Right renal cortex interstitium (tissue), 3 donors: ENCODE measurements at places on chromosomes 4 and X. TPM values are rescaled to one million over a fixed set of nuclear protein-coding genes. Genes with fewer than 3 reads are reported as not detected.

DNA sequence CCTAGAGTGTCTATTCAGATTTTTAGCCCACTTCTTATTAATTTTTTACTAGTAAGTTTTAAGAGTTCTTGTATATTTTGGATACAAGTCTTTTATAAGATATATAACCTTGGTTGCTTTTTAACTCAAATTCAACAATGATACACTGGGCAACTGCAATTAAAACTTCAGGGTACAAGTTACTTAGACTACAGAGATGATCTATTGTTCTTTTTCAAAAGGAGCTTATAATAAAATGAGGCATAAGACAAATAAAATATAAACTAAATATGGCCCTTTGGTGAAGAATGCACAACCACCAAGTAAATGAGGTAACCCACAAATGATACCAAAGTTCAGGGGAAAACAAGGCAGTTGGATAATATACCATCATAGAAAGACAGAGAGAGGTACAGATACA, 37.6 kb upstream of the CXCL6 start:
- DNase-seq = no peak

DNA sequence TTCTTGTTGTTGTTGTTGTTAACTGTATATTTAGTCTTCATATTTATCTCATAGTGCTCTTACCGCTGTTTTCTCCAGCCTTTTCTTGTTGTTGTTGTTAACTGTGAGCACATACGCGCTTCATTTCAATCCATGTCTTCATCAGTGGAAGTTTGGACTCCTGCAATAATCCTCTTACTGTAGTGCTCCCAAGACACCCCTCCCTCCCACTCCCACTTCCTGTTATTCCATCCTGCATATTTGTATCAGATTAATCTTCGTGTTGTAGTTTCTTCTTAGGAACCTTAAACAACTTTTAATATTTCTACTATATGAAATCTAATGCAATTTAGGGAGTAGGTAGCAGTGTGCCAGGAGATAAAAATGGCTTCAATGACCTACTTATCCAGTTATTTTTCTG, 674.8 kb downstream of the RAPGEF2 start:
- DNase-seq = no peak

Gene STATH
- 0.36 TPM for polyA plus RNA-seq

- no peak for DNase-seq
Measured at GRCh38 chr4:183360161-183360919, 38.1 kb upstream of the CLDN24 start.

DNA sequence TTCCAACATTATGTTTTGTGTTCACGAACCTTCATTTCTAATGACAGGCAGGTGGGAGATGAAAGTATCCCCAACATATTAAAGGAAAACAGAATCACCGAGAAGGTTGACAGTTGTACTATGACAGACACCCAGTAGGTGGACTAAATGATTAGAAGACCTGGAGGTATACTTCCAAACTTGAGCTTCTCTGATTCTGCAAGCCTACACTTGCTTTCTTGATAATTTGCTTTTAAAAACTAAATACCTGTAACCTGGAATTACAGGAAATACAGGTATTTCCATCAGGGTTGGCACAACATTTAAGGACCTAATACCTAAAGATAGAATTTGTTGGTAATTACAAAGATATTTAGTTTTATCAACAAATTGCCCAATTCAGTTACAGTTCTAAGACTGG, 43.4 kb downstream of the C4orf51 start:
- no peak for DNase-seq

DNA sequence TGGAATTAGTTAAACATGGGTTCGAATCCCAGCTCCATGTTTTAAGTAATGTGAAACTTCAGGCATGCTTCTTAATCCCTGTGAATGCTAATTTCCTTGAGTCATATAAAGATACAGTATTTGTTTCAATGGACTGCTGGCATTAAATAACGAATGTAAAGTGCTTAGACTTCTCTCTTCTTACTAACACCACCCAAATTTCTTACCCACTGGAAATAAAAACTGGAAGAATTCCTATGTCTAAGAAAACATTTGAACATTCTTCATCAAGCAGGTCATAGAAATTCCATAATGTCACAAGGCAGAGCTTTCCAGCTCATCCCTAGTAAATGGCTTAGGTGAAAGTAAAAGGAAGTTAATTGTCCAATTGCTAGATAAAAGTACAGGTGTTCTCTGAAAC, 172.5 kb downstream of the ANK2 start:
- DNase-seq = no peak

GRCh38 chr4:3387154-3387942, 54.4 kb upstream of the HGFAC start:
- DNase-seq = no peak

DNA sequence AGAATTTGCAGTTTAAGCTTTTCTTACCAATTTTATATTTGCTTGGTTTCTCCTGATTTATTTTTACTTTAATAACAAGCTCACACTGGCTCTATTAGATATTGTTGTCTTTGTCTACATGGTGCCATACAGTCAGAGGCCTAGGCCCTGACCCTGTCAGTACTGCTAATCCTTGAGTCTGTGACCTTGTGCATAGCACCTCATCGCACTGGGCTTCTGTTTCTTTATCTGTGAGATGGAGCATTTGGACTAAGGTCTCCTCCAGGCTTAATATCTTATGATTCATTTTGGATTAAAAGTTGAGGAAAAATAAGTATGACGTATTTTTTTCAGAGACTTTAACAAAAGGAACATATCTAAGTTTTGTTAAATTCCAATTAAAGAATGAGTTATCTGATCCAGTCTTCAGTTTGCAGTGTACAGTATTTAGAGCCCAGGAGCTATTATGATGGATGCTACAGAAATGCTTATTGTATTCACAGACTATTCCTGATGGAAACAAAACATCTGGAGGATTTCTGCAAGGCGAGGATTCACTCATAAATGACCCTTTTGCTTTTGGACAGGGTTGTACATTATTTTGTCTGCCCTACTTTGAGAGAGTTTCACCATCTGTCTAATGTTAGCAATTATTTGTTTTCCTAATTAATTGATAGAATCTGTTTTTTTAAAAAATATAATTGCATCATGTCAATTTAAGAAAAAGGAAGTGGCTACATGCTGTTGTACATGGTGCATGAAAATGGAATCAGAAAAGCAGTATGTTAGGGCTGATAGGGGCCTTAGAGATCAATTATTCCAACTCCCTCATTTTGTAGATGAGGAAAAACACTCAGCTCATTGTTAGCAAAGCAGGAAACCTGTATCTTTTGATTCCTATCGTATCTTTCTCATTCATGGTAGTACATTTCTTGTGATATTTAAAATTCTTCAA, 203.6 kb downstream of the BANK1 start:
- no peak for DNase-seq

DNA sequence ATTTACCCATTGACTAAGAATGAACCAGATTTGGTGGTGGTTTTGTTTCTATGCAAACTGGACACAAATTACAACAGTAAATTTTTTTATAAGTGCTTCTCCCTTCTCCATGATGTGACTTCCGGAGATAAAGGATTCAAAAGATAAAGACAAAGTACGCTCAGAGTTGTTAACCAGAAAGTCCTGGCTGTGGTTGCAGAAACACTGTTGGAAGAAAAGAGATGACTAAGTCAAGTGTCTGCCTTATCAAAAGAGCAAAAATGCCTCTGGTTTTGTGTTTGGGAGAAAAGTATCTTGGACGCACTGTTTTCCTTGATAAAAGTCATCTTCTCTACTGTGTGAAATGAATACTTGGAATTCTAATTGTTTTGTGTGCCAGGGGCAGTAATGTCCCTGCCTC, 213.4 kb downstream of the GC start:
- DNase-seq = no peak

Gene SLC25A6
- polyA plus RNA-seq = 424 TPM
